ENCODE measurements at places on chromosomes 2 and 18. TPM values are rescaled to one million over a fixed set of nuclear protein-coding genes. Genes with fewer than 3 reads are reported as not detected.

Gene CHMP3
- total RNA-seq: 140 TPM

Gene EIF5B
- total RNA-seq: 31.0 TPM

Gene SPHKAP
- total RNA-seq: 0.06 TPM

Gene IL36G
- not detected for total RNA-seq

Gene SLC38A11
- 0.44 TPM for total RNA-seq

Gene GCKR
- total RNA-seq: 0.44 TPM

Gene FBXO41
- total RNA-seq: 2.9 TPM

Gene MDH1B
- total RNA-seq: 3.3 TPM
